ENCODE measurements at places on chromosomes 6 and 20. TPM values are rescaled to one million over a fixed set of nuclear protein-coding genes. Genes with fewer than 3 reads are reported as not detected.

Gene HTR1E
- not detected for total RNA-seq

- DNase-seq, result no peak
These were observed 29.9 kb upstream of the MTRF1L start for GRCh38 chr6:153032255-153032882.

DNA sequence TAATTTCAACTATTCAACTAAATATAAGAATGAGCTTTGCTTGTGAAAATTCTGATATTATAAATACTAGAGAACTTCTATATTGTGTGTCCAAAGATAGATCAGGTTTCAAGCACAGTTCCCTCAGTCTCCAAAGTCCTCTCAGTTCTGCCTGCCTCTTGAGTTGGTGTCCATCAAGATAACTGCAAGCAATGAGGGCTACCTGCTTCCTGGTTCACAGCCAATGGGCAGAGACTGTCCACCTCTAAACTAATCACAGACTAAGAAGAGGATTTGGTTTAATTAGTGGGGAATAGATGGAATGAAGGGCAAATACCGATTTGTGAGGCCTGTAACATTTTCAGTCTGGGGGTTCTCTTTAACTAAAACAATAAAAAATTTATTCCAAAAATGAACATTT, 41.3 kb upstream of the LOC128125822 start:
- no peak for DNase-seq

Gene OVOL2
- not detected for total RNA-seq

GRCh38 chr6:34082864-34083626, 62.8 kb downstream of the GRM4 start:
- no peak for DNase-seq

DNA sequence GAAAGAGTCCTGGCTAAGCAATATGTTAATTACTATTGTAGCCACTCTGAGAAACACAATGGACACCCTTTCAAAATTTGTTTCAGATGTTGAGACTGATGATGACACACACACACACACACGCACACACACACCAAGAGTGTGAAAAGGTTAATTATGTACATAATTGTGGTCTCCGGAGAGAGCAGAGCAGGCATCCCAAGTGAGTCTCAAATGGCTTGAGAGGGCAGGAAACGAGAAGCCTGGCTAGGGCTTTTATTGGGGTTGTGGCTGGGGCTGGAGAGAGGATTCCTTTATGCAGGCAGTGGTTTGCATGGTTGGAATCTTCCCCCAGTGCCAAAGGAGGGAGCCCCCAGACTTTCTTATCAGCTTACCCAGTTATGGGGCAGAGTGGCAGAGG, 38.2 kb upstream of the NKX2-4 start:
- no peak for DNase-seq

GRCh38 chr6:74588094-74588832, 617.6 kb downstream of the COL12A1 start:
- no peak for DNase-seq

DNA sequence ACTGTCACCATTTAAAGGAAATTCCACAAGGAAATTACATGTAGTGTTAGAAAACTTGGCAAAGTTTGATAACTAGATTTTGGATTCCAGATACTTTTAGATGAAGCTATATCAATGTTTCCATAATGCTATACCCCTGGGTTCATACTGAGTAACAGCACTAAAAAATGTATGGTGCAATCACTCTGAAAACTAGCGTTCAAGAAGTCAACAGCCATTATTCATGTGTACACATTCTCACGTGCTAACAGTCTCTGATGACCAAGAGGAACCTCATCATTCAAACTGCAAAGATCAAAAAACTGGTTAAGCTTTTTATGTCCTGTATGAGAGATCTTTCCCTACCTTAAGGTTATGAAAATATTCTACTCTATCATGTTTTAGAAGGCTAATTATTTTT, 197.6 kb downstream of the GMDS start:
- no peak for DNase-seq

Gene RIPOR3
- 6.7 TPM for total RNA-seq

Gene LTB
- 1.4 TPM for total RNA-seq

DNA sequence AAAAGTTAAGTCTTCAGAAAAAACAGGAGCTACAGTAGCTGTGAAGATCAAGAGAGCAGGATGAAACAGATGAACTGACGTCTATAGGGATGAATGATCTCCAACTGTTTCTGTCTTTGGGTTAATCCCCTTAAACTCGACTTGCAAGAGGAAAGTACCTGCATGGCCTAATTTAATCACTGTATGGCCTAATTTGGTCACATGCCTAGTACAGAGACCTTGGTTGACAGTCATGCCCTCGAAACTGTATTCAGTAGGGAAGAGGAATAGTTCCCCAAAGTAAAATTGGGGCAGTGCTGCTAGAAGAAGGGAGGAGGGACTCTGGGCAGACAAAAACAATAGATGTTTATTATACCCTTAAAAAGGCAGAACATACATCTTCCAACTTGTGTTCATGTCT, 10.0 kb upstream of the SMAP1 start:
- DNase-seq, result no peak

Gene CGA
- 5.6 TPM for total RNA-seq

DNA sequence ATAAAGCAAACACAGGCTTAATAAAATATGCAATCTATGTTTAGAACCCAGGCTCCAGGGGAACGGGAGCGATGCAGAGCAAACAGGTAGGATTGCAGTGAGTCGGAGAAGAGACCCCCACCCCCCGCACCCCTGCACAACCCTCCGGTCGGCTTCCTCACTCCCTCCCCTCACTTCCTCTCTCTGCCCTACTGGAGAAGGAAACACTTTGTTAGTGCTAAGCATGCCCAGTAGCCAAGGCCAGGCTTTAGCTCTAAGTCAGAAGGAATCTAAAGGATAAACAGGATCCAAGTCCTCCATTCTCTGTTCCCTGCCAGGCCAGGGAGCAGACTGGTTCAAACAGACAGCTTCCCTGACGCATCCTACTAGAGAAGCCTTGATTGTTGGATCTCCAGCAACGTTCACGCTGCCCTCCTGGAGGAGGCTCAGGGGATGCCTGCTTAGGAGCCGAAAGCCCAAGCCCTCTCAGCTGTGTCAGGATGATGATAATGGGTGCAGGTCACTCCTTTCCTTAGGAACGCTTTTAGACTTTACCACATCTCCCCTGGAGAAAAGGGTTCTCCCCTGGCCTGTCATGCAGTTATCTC, 14.7 kb downstream of the FOXQ1 start:
- DNase-seq, result no peak

Gene OR12D3
- total RNA-seq, result not detected

- no peak for DNase-seq
These were observed 55.7 kb downstream of the FYN start for GRCh38 chr6:111817451-111818120.

DNA sequence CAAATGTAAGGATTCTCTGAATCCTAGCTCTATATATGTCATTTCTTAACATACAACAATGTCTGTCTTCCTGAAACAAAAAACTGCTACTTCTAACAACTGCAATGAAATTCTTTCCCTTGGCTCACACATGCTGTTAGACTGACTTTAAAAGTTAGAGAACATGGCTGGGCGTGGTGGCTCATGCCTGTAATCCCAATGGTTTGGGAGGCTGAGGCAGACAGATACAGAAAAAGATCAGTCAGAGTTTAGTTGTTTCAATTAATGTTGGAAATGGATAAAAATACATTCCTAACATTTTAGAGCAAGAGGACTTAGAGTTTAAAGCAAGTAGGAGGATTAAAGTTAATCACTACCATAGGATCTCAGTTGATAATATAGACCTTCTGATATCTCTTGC, 28.7 kb upstream of the KIAA1586 start:
- DNase-seq, result no peak

Gene PDE10A
- total RNA-seq, result 7.1 TPM

DNA sequence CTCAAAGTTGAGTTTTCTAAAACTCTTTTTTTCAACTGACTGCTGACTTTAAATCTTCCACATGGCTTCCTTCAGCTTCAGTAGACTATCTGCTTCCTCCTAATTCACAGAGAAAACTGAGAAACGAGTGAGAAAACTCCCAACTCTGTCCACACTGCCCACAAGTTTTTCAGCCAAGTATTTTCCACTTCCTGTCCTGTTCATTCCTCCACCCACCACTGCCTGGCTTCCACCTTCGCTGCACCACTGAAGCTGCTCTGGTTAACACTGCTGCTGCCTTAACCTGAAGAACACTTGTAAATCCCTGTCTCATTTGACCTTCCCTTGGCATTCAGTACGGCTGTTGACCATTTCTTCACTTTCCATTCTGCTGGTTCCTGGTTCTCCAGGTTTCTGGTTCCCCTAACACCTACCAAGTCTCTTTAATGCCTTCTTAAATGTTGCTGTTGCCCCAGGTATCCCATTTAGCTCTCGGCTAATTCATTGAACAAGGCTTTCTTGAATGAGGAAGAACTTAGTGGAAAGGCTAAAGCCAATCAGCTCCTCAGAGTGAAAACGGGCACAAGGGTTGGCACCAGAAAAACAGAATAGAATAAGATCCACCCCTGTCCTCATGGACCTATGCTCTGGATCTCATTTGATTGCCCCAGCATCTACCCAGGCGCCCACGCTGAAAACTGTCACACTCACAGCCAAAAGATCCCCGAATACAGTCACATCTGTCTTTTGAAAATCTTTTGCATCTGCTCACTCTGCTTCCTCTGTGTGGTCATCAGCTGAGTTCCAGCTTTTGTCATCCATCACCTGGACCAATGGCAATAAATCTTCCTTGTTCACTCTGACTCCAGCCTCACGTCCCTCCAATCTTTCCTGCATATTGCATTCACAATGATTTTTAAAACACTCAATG, 104.4 kb upstream of the TAB2 start:
- DNase-seq, result no peak

DNA sequence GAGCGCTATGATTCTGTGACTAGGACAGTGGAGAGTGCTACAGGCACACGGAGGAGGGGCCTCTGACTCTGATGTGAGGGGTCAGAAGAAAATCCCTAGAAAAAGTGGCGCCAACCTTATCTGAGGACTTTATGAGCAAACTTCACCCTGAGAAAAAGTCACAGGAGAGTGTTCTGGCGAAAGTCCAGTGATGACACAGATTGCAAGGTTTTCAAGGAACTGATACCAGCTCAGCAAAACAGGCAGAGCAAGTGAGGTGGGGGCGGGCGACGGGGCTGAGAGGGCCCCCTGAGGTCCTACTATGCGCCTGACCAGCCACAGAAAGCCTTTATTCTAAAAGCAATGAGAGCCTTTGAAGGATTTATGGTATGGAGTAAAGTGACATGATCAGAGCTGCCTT, 73.3 kb downstream of the SLC22A23 start:
- DNase-seq, result no peak

Measured in left cardiac atrium (tissue), 4 donors.